ENCODE measurements at places on chromosomes 12 and 14.

DNA sequence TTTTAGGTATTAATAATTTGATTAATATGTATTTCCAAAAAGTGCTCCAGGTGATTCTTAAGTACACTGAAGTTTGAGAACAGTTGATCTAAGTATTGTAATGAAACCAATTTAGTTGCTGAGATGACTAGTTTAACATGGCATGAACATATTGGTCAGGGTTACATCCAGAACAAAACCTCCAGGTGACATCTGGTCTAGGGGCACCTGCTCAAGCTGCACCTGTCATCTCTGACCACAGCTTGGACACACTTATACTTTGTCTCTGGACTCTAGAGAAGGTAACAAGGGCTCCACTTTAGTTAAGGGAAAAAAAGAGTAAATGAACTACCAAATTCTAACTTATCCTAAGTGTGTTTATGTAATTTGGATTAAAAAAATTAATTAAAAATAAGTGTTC, 8.1 kb downstream of the ARID2 start:
- no peaks in the 10 kb centered on the region for H3K27me3 ChIP-seq
- H3K4me1 ChIP-seq, result no peaks in the 10 kb centered on the region
- H3K27ac ChIP-seq, result no peak overlapping the region
- DNase-seq, result no peak

GRCh38 chr14:64778104-64778754, 74.0 kb downstream of the PLEKHG3 start:
- no peak overlapping the region for H3K4me3 ChIP-seq
- no peaks in the 10 kb centered on the region for H3K27me3 ChIP-seq
- H3K4me1 ChIP-seq, result no peaks in the 10 kb centered on the region
- no peaks in the 10 kb centered on the region for H3K36me3 ChIP-seq

DNA sequence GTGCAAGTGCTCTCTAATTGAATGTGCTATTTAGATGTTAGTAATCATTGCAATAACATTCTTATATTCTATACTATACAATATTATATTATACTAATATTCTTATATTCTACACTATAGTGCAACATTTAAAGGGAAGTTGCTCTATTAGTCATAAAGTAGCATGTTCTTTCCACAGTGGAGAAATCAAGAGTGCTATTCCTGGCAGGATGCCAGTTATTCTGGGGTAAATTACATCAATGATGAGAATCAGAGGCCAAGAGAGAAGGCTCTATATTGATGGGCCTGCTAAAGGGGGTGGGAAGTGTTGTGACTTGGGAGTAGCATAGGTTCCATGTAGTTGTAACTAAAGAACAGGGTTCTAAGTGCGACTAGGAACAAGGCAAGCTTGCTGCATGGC, 121.5 kb downstream of the SLC15A5 start:
- H3K27ac ChIP-seq, result no peak overlapping the region
- no peaks in the 10 kb centered on the region for H3K36me3 ChIP-seq
- no peaks in the 10 kb centered on the region for H3K4me1 ChIP-seq
- no peak overlapping the region for H3K4me3 ChIP-seq

DNA sequence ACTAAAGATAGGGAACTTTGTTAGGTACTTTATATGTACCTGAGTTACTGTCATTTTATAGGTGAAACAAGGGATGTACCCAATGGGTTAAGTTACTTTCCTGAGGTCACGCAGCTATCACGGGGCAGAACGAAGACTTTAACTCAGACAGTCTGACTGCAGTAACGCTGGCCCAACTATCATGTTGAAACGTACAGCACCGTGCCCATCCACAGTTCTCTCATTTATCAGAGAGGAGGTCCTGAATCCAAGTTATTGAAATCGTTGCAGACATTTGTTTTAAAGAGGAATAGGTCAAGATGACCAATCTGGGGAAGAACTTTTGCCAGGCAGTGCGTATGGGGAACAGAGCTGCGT, 587 bp upstream of the C12orf75 start:
- H3K4me1 ChIP-seq, result peaks cover 6% of the 10 kb centered on the region
- no peak for DNase-seq
- H3K4me3 ChIP-seq, result peak overlapping the region; percentile 45
- no peaks in the 10 kb centered on the region for H3K36me3 ChIP-seq
- H3K27me3 ChIP-seq, result peaks cover 7% of the 10 kb centered on the region
- H3K27ac ChIP-seq, result no peak overlapping the region

- no peaks in the 10 kb centered on the region for H3K4me1 ChIP-seq
- H3K4me3 ChIP-seq, result no peak overlapping the region
- H3K27ac ChIP-seq, result no peak overlapping the region
- no peaks in the 10 kb centered on the region for H3K27me3 ChIP-seq
Observed at GRCh38 chr14:103535891-103536565, 7.0 kb downstream of the TRMT61A start.

DNA sequence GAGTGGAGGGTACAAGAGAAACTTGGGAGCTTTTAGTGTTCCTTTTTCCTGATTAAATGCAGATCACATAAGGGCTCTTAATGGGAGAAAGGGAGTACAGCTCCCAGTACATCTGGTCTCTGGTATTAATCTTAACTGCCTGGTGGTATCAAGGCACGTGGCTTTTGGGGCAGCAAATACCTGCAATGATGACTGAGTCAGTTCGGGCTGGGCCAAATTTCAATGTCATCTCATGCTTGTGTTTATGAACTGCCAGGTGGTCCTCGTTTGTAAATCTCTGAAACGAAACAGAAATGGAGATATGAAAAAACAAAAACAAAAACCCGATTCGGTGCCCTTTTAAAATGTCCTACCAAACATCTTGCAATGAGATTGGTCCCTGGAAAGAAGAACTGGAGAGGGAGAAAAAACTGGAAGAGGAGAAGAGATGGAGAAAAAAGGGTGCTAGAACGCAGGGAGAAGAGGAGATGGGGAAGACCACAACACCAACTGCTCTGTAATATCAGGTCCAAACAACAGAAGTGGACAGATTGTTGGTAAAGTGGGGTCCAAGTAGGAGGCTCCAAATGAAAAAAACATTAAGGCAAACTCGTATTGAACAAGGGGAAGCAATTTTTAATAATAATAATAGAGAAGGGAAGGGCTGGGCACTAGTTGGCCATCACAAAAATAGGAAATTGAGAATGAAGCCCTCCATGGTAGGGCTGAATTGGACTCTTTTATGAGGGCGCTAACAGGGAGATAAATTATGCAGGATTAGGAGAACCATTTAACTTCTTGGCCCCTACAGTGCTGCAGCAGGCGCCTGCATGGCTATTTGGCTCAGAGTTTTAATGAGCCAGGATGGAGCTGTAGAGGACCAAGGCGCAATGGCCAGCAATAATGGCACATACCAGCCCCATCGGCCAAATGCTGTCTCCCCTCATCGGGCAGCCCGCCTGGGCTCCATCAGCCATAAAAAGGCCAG, 45.4 kb upstream of the NPFF start:
- DNase-seq, result no peak
- H3K4me1 ChIP-seq, result no peaks in the 10 kb centered on the region
- peaks cover 3% of the 10 kb centered on the region for H3K36me3 ChIP-seq
- H3K27me3 ChIP-seq, result no peaks in the 10 kb centered on the region
